Suppressor macrophage treated with lipopolysaccharide for 1 hour (primary cell): ENCODE measurements at places on chromosomes 1 and 21.
A peak's percentile ranks its signal among the peaks of the same experiment; 100 is the strongest.

DNA sequence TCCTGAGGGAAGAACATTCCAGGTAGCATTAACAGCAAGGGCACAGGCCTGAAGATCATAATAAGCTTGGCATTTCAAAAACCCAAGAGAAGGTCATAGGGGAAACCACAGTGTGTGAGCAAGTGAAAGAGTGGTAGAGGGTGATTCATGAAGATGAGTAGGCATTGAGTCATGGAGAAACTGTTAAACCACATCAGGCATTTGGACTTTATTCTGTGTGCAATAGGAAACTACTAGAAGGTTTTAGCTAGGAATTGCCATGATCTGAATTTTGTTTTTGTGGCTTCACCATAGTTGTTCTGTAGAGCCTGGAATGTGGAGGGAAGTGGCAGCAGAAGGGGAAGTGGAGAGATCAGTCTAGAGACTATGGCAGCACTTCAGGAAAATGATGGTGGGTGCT lies 359.0 kb upstream of the PTBP2 start:
- peak; percentile 75 for DNase-seq

- no peak for DNase-seq
Observed at GRCh38 chr1:30305519-30305918, 417.9 kb downstream of the MATN1 start.

DNA sequence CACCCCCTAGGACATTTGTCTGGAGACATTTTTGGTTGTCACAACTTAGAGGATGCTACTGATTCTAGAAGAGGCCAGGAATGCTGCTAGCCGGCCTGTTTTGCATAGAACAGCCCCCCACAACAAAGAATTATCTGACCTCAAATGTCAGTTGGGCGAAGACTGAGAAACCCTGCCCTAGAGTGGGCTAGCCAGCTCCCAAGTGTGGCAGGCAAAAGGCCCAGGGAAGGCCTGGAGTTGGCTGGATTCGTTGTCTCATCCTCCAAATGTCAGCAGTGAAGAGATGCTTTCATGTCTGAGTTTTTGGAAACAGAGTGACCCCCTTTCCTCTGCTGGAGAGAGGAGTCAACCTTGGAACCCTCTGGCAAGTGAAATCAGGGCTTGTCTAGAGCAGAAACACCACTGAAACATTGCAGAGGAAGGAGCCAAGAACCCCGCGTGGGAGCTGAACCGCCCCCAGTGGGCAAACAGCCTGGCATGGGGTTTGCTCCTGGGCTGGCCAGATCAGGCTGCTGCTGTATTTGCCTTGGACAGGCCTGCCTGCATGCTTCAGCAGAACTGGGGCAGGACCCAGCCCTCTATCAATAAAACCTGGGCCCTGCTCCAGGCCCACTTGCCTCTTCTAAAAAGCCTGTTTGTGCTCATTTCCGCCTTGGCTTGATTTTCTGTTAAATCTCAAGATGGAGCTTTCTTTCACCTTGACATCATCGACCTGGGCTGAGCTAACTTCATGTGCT lies 32.9 kb downstream of the RASSF5 start:
- no peak for DNase-seq

DNA sequence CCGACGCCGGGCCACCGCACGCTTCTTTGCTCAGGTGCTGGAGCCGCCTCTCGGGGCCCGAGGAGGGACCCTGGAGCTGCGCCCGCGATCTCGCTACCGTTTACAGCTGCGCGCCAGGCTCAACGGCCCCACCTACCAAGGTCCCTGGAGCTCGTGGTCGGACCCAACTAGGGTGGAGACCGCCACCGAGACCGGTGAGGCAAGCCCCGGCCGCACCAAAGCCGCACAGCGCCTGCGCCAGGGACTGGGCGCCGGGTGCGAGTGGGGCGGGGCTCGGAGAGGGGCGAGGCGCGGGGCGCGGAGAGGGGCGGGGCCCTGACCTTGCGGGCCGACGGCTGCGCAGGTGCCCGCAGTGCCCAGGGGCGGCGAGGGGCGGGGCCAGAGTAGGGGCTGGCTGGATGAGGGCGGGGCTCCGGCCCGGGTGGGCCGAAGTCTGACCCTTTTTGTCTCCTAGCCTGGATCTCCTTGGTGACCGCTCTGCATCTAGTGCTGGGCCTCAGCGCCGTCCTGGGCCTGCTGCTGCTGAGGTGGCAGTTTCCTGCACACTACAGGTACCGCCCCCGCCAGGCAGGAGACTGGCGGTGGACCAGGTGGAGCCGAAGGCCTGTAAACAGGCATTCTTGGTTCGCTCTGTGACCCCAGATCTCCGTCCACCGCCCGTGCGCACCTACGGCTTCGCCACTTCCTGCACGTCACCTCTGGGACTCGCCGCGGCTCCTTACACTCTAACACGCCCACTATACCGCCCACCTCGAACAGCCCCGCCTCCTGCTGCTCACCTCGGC lies 9.8 kb upstream of the CDC20 start:
- DNase-seq: peak; percentile 14

DNA sequence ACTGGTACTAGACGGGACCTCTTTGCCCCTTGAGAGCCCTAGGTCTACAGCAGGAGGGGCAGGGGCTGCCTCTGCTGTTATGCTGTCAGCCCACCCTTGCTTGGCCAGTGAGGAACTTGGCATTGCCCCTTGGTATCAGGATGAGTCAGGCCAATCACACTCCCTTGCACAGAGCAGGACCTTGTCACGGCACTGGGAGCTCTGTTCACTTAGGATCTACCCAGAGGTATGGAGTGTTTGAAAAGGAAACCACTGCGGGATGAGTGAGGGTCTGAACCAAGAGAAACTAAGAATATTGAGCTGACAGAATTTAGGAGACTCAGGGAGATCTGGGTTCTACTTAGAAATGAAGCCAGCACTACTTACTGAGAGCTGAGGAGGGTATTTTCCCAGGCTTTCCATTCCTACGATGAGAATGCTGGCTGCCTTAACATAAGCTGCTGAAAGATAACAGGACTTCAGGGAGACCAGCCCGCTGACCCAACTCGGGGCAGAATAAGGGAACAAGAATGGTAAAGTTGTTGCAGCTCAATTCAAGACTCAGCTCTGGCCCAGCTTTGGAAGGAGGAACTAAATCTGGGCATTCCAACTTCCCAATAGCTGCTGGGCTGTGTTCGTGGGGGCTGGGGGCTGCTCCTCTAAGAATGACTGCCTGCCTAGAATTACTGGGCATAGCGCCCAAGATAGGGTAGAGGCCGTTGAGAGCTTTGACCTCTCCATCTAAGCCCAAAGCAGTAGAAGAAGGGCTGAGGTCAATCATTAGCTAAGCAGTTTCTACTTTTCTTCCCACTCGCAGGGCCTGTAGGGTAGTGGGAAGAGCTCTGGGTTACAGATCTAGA lies 1.5 kb downstream of the FABP3 start:
- DNase-seq: peak; percentile 86

GRCh38 chr1:84550826-84551225 lies 23.4 kb downstream of the CTBS start:
- DNase-seq: no peak

DNA sequence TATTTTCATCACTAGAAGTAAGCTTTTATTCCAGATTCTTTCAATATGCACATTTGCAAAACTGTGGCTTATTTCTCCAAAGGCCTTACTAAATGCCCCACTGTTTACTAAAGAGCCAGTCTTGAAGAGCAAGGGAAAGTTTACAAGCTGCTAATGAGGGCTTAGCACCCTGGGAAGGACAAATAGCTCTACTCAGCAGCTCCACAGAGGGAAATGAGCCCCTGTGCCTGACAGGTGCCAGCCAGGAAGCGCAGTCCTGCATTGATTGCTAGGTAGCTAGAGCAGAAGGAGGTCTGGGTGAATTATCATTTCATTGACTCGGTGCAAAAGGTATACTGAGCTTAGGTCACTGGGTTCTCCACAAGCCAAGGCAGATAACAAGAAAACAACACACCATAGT lies 307.0 kb downstream of the SETD4 start:
- no peak for DNase-seq

GRCh38 chr1:240385551-240385950 lies 226.4 kb downstream of the GREM2 start:
- no peak for DNase-seq

DNA sequence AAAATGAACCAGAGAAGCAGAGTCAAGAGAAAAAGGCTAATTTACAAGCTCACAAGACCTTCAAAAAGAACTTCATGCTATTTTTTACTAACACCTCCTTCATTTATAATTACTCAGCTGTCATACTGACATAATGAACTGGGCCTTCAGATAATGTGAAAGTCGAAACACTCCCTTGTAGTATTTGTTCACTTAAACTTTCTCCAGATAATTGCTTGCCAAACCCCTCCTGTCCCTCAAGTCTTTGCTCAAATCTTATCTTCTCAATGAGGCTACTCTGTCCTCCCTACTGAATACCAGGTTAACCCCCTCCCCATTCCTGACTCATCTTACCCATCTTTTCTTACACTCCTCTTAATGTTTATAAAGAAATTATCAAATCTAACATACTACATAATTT lies 11.1 kb upstream of the MAP3K21 start:
- no peak for DNase-seq

- DNase-seq: no peak
Observed at GRCh38 chr1:12614402-12615158, 3.4 kb downstream of the DHRS3 start.

GRCh38 chr21:25776440-25776839 lies 41.7 kb downstream of the GABPA start:
- no peak for DNase-seq

DNA sequence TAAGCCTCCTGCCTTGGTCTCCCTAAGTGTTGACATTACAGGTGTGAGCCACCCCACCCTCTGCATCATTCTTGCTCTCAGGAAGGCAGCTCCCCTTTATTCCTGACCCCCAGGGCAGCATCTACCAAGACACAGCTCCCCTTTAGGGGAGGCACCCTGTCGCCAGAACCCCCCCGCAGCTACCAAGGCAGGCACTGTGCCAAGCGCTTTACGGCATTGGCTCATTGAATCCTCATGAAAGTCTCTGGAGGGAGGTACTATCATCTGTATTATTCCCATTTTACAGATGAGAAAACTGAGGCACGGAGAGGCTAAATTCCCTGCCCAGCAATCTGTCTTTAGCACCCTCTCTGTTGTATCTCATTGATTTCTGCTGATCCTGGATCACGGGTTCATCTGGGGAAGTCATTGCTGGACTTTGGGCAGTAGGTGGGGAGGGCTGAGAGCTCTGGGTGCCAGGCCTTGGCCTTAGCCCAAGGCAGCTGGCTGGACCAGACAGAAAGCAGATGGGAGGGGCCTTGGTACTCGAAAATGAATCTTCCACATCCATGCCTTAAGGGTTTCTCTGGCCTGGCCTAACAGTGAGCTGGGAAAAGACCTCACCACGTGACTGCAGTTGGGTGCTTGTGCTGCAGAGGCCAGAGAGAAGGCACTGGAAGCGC lies 5.9 kb downstream of the PLOD1 start:
- DNase-seq: no peak

GRCh38 chr1:17984583-17984982 lies 123.0 kb upstream of the IGSF21 start:
- DNase-seq: peak; percentile 62

DNA sequence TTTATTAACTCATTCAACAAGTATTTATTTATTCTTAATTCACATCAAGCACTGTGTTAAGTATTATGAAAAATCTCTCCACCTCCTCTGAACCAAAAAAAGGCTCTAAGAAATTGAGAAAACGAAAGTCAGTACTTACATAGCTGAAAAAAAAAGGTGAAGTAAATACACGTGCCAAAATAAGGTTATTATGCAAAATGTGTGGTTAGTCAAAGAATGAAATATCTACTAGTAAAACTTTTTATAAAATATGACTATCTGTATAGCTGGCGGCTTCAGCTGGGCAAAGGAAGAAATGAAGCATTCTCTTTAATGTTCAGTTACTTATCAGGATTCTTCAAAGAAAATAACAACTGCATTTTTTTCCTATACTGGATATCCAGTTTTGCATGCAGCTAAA lies 35.5 kb upstream of the ASPM start:
- no peak for DNase-seq

- DNase-seq: peak; percentile 68
Observed at GRCh38 chr21:36710729-36711048, 11.8 kb downstream of the SIM2 start.

GRCh38 chr1:81819613-81820012 lies 18.9 kb downstream of the ADGRL2 start:
- no peak for DNase-seq

GRCh38 chr21:44730951-44731579 lies 19.7 kb upstream of the TSPEAR start:
- no peak for DNase-seq

- DNase-seq: no peak
Observed at GRCh38 chr21:26962621-26963181, 4.2 kb downstream of the ADAMTS5 start.

DNA sequence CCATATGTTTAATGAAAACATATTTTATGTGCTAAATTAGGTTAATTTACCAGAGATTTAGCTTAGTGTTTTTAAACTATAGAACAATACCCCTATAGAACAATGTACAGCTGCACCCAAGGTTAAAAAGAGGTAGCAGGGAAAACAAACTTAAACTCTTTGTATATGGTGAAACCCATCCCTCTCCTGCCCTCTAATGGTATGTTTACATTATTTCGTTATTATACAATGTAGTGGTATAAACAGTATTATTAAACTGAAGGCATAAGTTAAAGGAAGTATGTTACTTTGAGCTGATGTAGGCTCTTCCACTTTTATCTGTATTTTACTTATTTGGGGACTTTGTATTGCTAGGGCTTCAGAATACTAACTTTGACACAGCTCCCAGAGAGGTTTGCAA lies 16.7 kb upstream of the ZYG11A start:
- DNase-seq: no peak

DNA sequence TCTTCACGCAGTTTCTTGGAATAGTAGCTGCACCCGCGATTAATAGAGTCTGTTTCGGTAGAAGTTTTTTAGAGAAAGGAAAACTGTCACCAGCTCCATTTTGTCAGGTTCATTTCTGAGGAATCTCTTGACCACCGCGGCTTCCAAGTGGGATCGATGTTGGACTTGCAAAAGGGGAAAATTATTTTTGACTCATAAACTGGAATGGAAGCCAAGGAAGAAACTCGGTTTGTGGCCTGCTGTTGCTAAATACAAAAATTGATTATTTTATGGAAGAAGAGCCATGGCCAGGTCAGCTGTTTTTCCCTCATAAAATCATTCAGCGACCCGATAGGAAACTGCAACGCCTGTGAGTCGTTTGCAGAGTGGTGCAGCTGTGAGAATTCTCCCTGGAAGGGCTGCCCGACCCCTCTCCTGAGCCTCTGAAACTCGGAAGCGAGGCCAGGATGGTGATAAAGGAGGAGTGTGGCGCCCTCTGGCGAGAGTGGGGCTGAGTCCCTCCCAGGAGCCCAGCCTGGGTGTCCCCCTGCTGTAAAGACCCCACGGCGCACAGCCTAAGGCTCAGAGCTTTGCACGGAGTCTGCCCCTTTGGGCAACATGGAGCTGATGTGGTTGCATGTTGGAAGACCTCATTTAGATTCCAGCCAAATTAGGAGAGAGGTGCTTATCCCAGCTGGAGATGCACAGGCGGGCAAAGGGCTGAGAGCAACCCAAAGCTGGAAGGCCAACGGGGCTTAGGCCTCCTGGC lies 83.6 kb upstream of the SLC25A33 start:
- peak; percentile 67 for DNase-seq

- DNase-seq: peak; percentile 73
Observed at GRCh38 chr21:36065497-36066036, 4.3 kb upstream of the CBR1 start.

- DNase-seq: no peak
Observed at GRCh38 chr21:41712201-41712600, 54.7 kb downstream of the RIPK4 start.

- DNase-seq: peak; percentile 33
Observed at GRCh38 chr1:11320153-11320936, 47.3 kb downstream of the UBIAD1 start.

GRCh38 chr1:85550784-85551516 lies 29.6 kb upstream of the CCN1 start:
- DNase-seq: no peak

GRCh38 chr1:234772345-234773147 lies 162.6 kb upstream of the IRF2BP2 start:
- peak; percentile 99 for DNase-seq
